Astrocyte (in vitro differentiated cells and primary cell): ENCODE measurements at places on chromosomes 12 and 14.

DNA sequence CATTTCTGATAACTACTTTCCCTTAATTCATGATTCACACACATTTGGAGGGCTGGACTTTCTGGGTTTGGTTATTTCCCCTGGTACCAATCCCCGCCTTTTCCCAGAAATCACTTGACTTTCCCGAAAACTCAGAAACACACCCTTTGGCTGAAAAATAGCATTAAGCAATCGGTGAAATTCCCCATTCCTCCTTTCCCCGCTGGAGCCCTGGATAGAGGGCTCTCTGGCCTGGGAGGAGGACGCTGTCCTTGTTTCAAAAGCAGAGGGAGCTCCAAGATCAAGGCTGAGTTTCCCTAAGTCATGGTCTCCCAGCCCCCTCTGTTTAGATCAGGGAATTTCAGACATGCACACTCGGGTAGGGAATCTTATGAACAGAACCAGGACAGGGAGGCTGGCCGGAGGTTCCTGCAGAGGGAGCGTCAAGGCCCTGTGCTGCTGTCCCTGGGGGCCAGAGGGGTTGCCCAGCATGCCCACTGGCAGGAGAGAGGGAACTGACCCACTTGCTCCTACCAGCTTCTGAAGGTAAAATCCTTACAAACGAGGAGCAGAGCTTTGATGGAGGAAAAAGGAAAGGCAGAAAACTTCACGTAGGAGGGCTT lies at the start of gene C1S:
TSS of gene C1S (plus strand) at position 366 of the 602 bp plus-strand sequence. CDS start 1,195 bp downstream, outside the sequence.
- peak; percentile 92 for DNase-seq

DNA sequence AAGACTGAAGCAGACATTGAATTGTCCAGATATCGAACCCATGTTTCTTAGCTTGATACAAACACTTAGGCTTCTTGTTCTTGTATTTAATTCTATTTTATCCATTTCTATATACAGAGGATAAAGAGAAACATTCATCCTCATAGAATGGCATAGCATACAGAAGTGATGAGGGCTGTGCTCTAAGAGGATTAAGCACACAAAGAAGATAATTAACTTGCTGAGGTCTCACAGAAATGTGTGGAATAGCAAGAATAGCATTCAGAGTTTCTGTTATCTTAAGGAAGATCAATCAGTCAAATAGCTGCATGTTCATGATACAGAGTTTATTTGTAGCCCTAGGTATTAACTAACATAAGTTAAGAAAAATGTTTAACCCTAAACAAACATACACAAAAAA lies 27.3 kb upstream of the STRAP start:
- no peak for DNase-seq

DNA sequence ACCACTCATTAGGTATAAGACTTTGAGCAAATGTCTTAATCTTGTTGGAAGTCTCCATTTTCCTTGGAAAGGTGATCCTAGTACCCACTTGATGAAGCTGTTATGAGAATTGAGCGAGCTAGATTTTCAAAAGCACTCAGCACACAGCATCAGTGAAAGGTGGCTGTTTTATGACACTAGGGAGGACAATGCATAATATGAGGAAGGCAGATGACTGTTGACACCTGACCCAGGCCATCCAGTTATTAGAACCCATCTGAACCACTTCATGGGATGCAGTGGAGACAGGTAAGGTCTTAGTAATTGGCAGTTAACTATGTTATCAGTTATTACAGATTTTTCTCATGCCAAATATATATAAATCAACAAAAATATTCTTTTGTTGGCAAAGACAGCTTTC lies 369.9 kb upstream of the PDE3A start:
- no peak for DNase-seq

DNA sequence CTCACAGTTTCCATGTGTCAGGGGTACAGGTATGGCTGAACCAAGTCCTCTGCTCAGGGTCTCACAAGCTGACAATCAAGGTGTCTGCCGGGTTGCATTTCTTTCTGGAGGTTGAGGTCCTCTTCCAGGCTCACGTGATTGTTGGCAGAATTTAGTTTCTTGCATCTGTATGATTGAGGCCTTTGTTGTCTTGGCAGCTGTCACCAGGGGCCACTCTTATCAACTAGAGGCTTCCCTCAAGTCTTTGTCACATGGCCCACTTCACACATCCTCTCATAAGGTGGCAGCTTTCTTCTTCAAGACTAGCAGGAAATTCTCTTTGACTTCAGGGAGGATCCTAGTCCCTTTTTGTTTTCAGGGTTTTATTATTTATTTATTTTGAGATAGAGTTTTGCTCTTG lies 46.0 kb upstream of the FOS start:
- no peak for DNase-seq
